AG09309 (cell line): ENCODE measurements at places on chromosomes 16 and 17.

GRCh38 chr17:73027130-73027741, 65.3 kb downstream of the SLC39A11 start:
- peak; percentile 43 for DNase-seq

- DNase-seq = no peak
Observed at GRCh38 chr16:11774065-11774626, 22.9 kb downstream of the ZC3H7A start.

- no peak for DNase-seq
Observed at GRCh38 chr17:64057701-64058263, 37.3 kb upstream of the ICAM2 start.

GRCh38 chr17:17633310-17633709, 41.8 kb upstream of the PEMT start:
- DNase-seq = no peak

DNA sequence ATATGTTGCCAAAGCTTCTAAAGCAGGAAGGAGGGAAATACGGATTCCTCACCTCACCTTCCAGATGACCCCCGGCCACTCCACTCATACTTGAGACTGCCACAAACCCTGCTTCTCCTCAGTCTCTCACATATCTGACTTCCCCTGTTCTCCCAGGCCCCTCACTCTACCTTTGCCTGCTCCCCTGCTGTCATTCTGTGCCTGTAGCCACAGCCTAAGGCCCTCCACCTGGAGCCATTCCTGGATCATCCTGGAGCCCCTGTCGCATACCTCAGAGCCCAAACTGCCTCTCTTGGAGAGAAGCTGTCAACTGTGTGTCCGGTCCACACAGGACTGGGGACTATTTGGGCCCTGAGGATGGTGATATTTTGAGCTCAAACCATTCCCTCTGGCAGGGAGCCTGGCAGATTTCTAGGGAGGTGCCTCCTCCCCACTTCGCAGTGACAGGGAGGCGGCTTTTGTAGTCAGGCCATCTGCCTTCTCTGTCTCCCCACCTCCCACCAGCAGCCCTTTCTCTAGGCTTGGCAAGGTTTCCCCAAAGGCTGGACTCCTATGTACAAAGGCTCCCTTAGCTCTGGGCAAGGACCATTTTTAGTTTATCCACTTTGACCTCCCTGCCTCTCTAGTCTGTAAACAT, 2.3 kb upstream of the MED24 start:
- DNase-seq = no peak

DNA sequence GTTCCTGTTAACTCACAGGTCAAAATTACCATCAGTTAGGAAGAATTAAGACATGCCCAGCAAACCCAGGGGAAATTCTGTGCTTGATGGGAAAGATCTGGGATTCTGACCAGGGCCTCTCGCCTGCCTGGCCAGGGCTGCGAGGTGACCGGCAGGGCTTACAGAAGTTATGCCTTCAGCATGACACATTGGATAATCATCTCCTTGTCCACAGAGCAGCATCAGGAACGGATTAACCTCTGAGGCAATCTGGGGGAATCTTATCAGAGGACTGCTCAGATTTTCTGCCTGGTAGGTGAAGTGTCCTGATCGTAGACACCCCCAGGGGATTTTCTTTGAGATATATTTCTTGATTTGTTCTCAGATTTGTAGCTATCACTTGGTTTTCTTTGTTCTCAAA, 172.5 kb downstream of the HS3ST3A1 start:
- peak; percentile 71 for DNase-seq

GRCh38 chr17:80187090-80187489, 17.3 kb downstream of the CARD14 start:
- DNase-seq = peak; percentile 7

DNA sequence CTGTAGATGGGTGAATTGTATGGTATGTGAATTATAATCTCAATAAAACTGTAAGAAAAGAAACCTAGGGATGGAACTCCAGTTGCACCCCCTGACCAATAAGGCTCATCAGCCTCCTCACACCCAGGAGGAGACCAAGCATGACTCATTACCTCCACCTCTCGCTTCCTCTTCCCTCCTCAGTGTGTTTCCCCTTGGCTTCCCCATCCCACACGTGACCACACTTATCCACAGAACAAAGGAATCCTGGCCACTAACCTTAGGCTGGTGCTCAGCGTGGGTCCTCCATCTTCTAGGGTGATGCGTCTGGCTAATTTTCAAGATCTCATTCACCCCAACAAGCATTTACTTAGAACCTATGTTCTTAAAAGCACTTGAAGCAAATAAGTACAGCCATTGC, 36.2 kb upstream of the MAP3K14 start:
- DNase-seq = no peak

DNA sequence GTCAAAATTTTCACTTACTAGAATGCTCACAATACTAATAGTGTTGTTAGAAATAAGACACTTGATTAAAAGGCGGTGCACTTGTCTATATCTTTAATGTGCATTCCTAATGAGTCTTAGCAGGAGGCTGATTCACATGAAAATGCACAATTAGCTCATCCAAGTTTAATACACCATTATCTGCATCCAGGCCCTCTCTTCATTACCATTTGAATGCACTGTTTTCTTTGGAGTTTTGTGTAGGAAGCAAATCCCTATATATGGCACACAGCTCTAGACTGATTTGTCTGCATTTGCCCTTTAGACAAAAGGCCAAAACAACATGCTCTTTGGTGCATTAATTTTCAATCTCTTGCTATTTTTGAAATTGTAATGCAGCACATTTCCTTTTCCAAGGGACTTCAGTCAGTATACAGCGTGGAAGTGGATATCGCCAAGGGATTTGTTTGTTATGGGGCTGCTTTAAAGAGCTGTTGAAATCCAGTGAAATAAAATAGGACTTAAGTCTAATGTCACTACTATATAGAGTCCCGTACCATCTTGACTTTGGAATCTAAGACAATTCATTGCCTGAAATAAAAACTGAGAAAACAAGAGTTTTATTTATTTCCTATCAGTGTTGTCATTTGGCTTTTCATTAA, 257.6 kb upstream of the CPHXL start:
- DNase-seq = no peak

DNA sequence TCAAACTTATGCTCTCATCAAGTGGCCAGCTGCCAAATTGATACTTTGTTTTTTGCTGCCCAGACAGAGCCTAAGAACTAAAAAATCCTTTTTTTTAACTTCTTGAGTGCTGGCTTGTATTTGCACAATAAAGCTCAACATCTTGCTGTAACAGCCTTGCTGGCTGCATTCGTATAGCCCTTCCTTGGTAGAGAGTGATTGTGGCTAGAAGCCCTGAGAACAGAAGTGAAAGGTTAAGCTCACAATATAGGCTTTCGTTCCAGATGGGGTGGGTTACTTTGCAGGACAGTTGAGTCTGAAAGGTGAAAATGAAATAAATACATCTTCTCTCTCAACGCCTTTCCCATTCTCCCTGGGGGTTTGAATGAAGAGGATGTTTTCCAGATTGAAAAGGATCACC, 278.8 kb downstream of the HS3ST3B1 start:
- DNase-seq = no peak

- no peak for DNase-seq
Observed at GRCh38 chr17:66841328-66841727, 6.4 kb downstream of the CACNG5 start.

DNA sequence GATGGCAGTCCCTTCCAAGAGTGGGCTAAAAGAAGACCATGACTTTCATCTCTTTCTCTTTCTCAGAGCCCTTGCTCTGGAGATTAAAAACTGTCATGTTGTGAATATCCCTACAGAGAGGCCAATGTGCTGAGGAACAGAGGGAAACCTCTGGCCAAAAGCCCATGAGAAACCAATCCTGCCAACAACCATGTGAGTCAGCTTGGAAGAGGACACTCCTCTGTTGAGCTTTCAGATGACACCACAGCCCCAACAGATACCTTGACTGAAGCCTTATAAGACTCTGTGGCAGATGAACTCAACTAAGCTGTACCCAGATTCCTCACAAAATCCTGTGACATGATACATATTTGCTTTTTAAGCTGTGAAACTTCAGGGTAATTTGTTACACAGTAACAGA, 19.6 kb downstream of the CPPED1 start:
- DNase-seq = no peak
